ENCODE measurements at places on chromosomes 12 and 14. TPM values are rescaled to one million over a fixed set of nuclear protein-coding genes. Genes with fewer than 3 reads are reported as not detected.

DNA sequence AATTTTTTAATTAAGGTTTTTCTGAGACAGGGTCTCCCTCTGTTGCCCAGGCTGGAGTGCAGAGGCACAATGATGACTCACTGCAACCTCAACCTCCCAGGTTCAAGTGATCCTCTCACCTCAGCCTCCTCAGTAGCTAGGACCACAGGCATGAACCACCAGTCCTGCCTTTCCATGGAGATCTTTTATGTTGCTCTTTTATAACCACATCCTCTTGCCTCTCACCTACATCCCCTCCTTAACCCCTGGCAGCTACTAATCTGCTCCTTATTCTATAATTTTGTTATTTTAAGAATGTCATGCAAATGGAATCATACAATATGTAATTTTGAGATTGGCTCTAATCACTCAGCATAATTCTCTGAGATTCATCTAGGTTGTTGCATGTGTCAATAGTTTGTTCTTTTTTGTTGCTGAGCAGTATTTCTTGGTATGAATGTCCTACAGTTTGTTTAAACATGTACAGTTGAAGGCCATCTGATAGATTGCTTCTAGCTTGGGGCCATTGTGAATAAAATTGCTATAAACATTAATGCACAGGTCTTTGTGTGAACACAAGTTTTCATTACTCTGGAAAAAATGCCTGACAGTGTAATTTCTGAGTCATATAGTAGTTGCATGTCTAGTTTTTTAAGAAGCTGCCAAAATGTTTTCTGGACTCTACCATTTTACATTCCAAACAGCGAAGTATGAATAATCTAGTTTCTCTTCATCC lies 249.2 kb upstream of the AMIGO2 start:
- no peaks in the 10 kb centered on the region for H3K4me1 ChIP-seq
- no peaks in the 10 kb centered on the region for H3K36me3 ChIP-seq
- DNase-seq: no peak
- no peak overlapping the region for H3K27ac ChIP-seq

GRCh38 chr14:77041881-77042545 lies 13.5 kb upstream of the IRF2BPL start:
- no peak overlapping the region for H3K4me3 ChIP-seq
- DNase-seq: no peak
- H3K36me3 ChIP-seq: no peaks in the 10 kb centered on the region
- H3K4me1 ChIP-seq: peaks cover 94% of the 10 kb centered on the region
- H3K27ac ChIP-seq: peak overlapping the region; percentile 94
- no peaks in the 10 kb centered on the region for H3K27me3 ChIP-seq

DNA sequence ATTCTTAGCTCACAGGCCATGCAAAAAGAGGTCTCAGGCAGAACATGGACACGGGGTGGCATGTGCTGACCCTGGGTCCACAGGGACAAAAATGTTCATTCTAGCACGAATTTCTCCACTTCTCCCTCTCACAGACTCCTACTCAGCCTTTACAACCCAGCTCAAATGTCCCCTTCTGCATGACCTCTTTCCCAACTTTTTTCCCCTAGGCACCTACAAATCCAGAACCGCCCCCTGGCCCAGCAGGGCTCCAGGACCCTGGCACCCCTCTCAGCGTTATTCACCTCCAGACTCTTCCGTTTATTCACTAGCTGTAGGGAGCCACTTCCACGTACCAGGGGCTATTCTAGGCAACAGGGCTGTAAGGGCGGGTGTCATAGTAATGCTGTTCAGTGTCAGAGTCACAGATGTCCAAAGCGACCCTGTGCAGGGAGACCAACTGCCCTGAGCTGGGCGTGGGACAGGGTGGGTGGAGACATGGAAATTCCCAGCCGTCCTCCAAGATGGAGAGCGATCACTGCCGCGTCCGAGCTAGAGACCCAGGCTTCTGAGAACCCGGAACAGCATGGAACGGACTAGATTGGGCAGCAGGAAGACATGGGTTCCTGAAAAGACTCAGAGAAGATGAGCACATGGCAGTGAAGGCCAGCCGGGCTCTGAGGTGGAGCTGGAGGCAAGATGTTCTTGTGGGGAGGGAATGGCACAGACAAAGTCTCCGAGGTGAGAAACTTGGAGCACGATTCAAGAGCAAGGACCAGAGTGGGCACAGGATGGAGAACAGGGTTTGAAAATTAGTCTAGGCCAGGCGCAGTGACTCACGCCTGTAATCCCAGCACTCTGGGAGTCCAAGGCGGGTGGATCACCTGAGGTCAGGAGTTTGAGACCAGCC lies 274.9 kb upstream of the RTL1 start:
- no peaks in the 10 kb centered on the region for H3K4me1 ChIP-seq
- H3K36me3 ChIP-seq: no peaks in the 10 kb centered on the region
- peaks cover 8% of the 10 kb centered on the region for H3K27me3 ChIP-seq
- no peak overlapping the region for H3K4me3 ChIP-seq

GRCh38 chr12:55624056-55624455 lies 12.6 kb upstream of the OR10P1 start:
- H3K36me3 ChIP-seq: no peaks in the 10 kb centered on the region
- H3K4me3 ChIP-seq: no peak overlapping the region
- no peaks in the 10 kb centered on the region for H3K27me3 ChIP-seq
- no peak overlapping the region for H3K27ac ChIP-seq

- H3K4me3 ChIP-seq: no peak overlapping the region
- H3K27me3 ChIP-seq: no peaks in the 10 kb centered on the region
- peaks cover 3% of the 10 kb centered on the region for H3K4me1 ChIP-seq
- no peaks in the 10 kb centered on the region for H3K36me3 ChIP-seq
- DNase-seq: no peak
These were observed 29.1 kb upstream of the HELB start for GRCh38 chr12:66273147-66273546.

DNA sequence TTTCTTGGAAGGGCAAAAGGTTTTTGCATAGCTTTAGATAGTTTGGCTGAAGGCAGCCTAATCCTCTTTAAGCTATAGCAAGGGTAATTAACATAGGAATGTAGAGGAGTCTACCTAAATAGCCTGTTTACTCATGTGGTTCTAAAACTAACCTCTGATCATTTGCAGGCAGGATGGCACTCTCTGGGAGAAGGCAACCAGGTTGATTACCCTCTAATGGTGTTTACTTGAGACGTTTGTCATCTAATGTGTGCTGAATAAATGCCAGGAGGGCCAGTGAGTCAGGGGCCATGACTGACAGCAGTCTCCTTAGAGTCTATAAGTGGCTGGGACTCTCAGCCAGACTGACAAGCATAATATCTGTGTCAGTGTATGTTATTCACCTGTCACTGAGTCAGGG lies 286.4 kb downstream of the PCNX1 start:
- H3K36me3 ChIP-seq: no peaks in the 10 kb centered on the region
- H3K4me3 ChIP-seq: no peak overlapping the region

- no peaks in the 10 kb centered on the region for H3K27me3 ChIP-seq
- H3K4me3 ChIP-seq: no peak overlapping the region
- no peak for DNase-seq
- H3K36me3 ChIP-seq: no peaks in the 10 kb centered on the region
- H3K4me1 ChIP-seq: peaks cover 17% of the 10 kb centered on the region
These were observed 52.6 kb downstream of the FGD6 start for GRCh38 chr12:95164656-95165055.

DNA sequence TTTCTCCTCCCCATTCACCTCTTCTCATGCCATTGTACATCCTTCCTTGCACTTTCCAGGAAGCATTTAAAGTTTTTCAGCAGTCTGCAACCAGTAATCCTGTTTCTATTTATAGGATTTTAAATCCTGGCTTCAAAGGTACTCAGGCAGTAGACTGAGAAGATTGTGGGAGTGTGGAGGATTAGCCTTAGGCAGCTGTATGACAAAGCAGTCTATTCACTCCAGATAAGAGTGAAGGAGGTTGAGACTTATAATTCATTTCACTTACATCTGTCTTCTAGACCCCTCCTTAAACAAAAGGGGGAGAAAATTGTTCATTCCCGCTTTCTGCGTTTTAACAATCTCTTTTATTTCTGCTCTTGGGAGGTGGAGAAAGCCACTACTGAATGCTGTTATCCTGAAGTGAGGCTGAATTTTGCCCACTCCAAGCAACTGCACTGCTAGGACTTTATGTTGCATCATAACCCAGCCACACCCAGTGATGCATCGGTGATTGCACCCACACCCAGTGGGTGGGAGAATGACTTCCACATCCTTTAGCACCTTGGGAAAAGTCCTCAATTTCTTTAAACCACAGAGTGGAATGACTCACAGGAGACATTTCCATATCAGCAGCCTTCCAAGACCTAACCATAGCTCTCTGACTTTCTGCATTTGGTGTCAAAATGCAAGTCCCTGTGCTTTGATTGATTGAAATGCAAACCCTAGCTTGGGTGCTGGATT lies 382.5 kb upstream of the ATP2B1 start:
- H3K36me3 ChIP-seq: no peaks in the 10 kb centered on the region
- no peaks in the 10 kb centered on the region for H3K27me3 ChIP-seq
- DNase-seq: no peak
- no peak overlapping the region for H3K4me3 ChIP-seq

GRCh38 chr14:74712499-74713394 lies at the start of the genes AREL1 and FCF1:
TSS of gene AREL1 (minus strand) at chr14:74713080. CDS start at chr14:74685615, 27,465 bp downstream.
TSS of gene FCF1 (plus strand) at chr14:74713144. CDS start at chr14:74713198, 54 bp downstream.
- DNase-seq: peak; percentile 79
- peak within 1 kb of the TSS; percentile 88 for H3K27ac ChIP-seq
- H3K36me3 ChIP-seq: peaks cover 31% of the 10 kb centered on the region
- H3K27me3 ChIP-seq: no peaks in the 10 kb centered on the region

GRCh38 chr14:34678306-34678705 lies 36.1 kb downstream of the CFL2 start:
- H3K27ac ChIP-seq: no peak overlapping the region
- no peaks in the 10 kb centered on the region for H3K4me1 ChIP-seq
- DNase-seq: no peak
- H3K27me3 ChIP-seq: no peaks in the 10 kb centered on the region
- H3K4me3 ChIP-seq: no peak overlapping the region
- H3K36me3 ChIP-seq: no peaks in the 10 kb centered on the region

DNA sequence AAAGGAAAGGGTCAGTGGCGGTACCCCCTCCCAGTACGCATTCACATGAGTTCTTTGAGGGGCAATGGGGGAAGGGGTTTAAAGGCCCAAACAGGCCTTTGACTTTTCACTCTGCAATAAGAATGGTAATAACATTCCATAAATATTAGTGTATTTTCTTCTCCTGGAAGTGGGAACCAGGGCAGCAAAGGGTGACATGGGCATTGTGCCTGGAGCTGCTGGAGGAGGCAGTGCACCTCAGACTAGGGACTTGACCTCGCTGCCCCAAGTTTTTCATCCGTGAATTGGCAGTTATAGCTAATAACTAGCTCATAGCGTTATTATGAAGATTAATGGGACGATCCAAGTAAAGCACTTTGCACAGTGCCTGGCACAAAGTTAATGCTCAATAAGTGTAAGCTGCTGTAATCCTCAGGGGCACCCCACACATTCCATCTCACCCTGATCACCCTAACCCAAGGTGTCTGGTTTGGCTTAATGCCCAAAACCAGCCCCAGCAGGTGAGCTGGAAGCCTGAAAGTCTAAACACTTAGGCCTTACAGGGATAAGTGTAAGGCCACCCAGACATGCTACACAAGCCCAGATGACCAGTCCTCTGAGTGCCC lies 2.8 kb upstream of the KCNH3 start:
- H3K27me3 ChIP-seq: peaks cover 48% of the 10 kb centered on the region
- no peak for DNase-seq
- H3K4me3 ChIP-seq: no peak overlapping the region
- no peaks in the 10 kb centered on the region for H3K36me3 ChIP-seq

DNA sequence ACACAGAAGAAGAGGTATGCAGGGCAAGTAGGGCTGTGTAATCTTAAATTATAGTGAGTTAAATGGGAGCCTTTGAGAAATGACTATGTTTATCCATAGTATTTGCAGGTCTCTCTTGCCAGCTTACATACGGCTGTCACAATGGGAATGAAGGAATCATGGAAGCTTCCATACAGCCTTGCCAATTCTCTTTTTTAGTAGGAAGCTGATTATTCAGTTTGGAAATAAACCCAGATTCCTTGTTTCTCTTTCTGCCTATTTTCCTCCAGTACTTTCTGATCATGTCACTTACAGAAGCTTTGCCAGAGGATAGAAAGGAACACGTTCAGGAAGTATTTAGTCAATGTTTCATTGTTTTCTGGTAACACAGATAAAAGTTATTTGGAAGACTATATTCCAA lies 217.4 kb upstream of the DIO2 start:
- no peak for DNase-seq
- H3K36me3 ChIP-seq: no peaks in the 10 kb centered on the region
- no peak overlapping the region for H3K27ac ChIP-seq
- H3K4me1 ChIP-seq: no peaks in the 10 kb centered on the region
- no peak overlapping the region for H3K4me3 ChIP-seq
- H3K27me3 ChIP-seq: no peaks in the 10 kb centered on the region

DNA sequence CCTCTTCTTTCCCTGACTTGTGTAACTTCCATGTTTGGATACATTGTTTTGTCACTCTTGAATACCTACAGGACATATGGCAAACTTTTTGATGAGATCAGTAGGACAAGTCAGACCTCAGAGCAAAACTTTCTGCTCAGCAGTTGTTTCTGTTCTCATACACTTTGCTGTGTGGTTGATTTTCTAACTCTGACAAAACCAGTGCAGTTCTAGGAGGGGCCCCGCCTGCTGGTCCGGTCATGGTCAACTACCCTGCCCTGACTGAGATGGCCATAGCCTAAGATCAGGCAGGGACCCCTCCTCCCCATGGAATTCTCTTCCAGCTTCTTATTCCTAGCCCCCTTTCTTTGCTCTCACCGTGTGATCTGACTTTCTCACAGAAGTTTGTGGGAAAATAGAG lies 92.8 kb downstream of the OTOGL start:
- H3K27me3 ChIP-seq: no peaks in the 10 kb centered on the region
- no peak overlapping the region for H3K27ac ChIP-seq
- no peak for DNase-seq
- no peaks in the 10 kb centered on the region for H3K36me3 ChIP-seq
- H3K4me1 ChIP-seq: peaks cover 2% of the 10 kb centered on the region

- no peaks in the 10 kb centered on the region for H3K36me3 ChIP-seq
- peaks cover 21% of the 10 kb centered on the region for H3K4me1 ChIP-seq
- DNase-seq: no peak
- peak overlapping the region; percentile 8 for H3K27ac ChIP-seq
- no peak overlapping the region for H3K4me3 ChIP-seq
These were observed 17.4 kb downstream of the CDKN1B start for GRCh38 chr12:12734561-12735071.

- H3K4me3 ChIP-seq: no peak overlapping the region
- DNase-seq: peak; percentile 86
- H3K27ac ChIP-seq: peak overlapping the region; percentile 43
- H3K27me3 ChIP-seq: no peaks in the 10 kb centered on the region
These were observed 19.3 kb upstream of the KRT7 start for GRCh38 chr12:52213564-52214420.

DNA sequence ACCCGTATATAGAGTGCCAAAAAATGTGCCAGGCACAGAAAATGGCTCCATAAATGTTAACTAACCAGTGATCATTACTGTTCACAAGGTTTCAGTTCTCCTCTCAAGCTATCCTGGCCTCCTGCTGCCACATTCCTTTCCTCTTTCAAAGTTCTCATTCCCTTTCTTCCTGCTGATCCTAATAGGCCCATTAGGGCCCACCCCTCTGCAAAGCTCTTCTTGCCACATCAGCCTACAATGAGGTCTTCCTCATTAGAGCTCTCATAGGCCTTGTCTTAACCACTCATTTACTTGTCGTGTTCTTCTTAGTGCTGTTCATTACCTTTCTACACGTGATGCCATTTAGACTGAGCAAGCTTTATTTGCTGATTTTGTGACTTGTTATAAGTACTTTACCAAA lies 40.5 kb downstream of the RPS29 start:
- no peaks in the 10 kb centered on the region for H3K27me3 ChIP-seq
- DNase-seq: no peak
- no peaks in the 10 kb centered on the region for H3K36me3 ChIP-seq
- H3K4me1 ChIP-seq: no peaks in the 10 kb centered on the region
- no peak overlapping the region for H3K27ac ChIP-seq

The RGS6 gene
- total RNA-seq: 2.5 TPM

The IL23A gene
- 0.56 TPM for total RNA-seq

The PLD4 gene
- 1.2 TPM for total RNA-seq

The KCNH3 gene
- 2.3 TPM for total RNA-seq

The TPH2 gene
- total RNA-seq: not detected

Data from lower lobe of right lung (tissue), 2 donors.